ENCODE measurements at places on chromosomes 12 and 14.

DNA sequence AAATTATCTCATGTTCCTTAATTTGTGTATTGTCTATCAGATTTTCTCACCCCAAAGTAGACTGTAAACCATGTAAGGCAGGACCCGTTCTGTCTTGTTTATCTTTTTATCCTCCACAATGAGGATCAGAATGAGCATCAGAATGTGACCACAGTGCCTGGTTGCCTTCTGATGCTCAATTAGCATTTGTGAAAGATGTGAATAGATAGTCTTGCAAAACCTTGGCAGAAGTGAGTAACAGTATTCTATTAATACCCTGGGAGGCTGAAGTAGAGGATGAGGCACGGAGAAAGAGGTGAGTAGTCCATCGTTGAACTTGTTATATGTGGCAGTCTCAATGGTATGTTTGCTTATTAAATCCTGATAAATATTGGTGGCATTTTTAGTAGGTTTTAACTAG, 781.4 kb downstream of the NRXN3 start:
- no peak for DNase-seq

DNA sequence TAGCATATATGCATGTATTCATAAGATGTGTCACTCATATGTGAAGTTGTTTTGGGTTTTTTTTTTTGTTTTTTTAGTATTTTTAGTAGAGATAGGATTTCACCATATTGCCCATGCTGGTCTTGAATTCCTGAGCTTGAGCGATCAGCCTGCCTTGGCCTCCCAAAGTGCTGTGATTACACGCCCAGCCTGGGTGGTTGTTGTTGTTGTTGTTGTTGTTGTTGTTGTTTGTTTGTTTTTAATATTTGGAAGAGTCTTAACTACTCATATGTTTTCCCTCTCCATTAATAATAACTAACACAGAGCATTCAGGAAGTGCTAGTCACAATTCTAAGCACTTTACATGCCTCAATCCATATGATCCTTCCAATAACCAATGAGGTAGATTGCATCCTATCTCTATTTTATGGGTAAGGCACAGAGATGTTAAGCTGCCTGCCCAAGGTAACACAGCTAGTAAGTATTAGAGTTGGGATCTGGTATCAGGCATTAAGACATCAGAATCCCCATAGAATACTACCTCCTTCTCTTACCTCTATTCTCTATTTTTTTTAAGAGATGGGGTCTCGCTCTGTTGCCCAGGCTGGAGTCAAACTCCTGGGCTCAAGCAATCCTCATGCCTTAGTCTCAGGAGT, 27.6 kb downstream of the SLC25A21 start:
- no peak for DNase-seq

- DNase-seq, result no peak
Measured at GRCh38 chr12:627863-628741, 35.1 kb downstream of the NINJ2 start.

DNA sequence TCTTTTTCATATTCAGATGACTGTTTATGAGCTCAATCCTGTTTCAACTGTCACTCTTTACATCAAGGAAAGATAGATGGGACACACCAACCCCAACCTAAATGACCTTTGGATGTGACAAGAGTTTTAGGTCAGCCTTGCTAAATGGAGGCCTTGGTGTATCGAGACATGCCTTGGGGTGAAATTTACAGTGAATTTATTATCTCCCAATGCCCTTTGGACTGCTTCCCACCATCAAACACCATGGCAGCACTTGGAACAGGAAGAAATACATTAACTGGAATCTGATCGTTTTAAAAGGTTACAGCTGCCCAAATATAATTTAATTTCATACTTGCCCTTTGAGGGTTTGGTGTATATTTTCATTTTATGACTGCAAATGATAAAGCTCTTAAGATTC, 327.6 kb downstream of the SOX5 start:
- no peak for DNase-seq

DNA sequence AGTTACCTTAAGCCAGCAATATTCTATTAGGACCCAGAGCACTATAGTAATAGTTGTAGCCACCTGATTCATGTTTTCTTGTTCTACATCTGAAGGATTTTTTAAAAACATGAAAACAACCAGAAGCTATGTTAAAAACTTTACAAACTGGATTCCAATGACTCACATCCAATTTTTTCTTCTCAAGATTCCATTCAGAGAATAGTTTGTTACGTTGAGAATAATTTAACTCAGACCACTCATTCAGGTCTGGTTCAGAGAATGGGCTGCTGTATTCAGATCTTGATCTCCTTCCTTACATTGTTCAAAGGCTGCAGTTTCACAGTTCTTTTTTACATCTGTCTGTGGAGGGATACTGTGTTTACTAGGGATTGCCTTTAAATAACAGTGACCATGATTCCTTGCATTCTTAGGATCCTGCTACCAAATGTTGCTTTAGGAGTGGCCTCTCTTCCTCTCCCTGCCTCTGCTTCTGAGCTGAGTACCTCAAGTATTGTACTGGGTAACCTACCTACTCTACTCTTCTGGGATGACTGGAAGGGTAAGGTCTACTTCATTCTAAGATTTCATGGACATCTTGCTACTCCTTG, 448.0 kb upstream of the FBXO33 start:
- DNase-seq, result no peak

DNA sequence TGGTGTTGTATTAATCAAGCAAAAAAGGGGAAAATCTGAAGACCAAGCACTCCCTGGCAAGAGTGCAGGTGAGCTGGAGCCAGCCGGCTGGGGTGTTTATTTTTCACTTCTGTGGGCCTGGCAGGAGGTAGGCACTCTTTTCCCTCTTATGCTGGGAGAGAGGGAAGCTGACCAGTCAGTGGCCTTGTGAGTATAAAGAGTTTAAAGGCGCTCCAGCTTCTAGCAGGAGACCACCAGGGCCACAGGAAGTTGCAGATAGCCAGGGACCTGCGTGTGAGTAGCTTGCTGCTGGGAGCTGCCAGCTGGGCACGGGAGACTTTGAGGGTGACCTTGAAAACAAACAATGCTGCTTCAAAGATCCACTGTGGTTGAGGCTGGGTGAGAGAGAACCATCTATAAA, 217.4 kb upstream of the PWP1 start:
- DNase-seq, result no peak

GRCh38 chr12:42530284-42530683, 59.3 kb downstream of the PRICKLE1 start:
- DNase-seq, result no peak

DNA sequence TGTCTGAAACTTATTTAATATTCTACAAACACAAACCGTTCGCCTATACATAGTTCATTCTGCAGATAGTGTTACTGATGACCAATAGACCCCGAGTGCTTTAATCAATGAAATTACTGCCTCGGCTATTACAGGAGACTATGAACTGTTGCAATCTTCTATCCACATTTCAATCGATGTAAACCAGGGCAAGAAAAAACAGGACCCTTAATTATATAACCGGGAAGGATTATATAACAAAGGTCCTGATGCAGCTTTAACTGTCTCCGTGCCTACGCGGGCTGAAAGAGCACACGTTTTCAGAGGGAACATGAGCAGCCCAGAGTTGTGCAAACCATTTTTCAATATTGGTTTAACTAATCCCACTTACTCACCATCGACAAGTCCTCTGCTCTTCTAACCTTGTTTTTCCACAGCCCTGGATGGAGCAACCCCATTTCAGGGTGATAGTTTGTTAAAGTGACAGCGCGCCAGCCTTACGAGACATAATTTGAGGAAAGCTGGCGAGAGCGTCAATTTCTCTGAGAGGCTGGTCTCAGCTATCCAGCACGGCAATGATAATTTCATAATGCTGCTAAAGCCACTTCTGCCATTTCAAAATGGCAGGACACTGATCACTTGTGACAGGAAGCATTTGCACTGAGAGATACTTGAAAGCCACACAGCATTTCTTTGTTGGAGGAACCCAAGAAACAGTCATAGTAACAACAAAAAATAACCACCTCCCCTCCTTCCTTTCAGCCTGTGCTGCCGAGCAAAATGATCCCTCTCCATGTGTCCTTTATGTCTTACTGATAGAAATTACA, 184.6 kb downstream of the FOXN3 start:
- DNase-seq, result no peak

DNA sequence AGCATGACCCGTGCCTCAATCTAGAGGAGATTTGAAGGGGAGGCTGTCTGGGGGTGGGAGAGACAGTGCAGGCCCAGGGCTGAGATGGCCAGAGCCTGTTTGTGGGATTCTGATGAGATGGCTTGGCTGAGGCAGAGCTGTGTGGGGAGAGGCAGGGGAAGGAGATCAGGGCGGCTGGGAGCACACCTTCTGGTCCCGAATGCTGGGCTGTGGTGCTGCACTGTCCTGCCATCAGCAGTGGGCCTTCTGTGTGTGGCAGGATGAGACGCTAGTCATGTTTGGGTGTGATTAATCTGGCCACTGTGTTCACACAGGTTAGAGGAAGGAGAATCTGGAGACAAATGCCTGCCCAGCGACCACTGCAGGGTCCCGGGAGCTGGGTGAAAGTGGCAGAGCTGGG, 300.9 kb downstream of the CACNA1C start:
- DNase-seq, result no peak

DNA sequence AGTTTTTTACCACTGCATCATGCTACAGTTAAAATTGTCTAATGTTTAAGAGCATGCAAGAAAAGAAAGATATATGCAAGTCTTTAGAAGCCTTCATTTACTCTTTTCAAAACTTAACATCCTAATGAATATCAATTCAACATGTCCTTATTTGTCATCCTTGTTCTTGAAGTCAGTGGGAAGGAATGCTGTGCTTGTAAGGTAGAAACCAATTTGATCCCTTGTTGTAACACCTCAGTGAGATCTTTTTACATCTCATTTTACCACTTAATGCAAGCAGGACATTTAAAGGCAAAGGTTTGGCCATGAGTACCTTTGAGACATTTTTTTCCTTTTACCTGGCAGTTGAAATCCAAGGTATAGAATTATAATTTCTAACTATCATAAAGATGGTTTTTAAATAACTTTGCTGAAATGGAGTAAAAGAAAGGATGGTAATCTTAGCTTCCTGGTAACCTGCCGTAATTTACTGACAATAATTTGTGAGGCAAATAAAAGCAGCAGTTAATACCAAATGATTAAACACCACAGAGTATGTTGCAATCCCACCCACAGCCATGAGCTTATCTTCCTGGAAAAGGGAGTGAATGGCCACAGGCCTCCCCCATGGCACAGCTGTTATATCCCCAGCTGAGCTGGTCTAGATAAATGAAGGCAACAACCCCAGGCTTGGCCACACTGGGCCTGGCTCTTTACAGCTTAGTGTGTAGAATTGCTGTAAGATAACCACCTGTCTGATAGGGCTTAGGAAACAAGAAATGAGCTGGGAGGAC, 33.2 kb upstream of the STRN3 start:
- DNase-seq, result no peak

DNA sequence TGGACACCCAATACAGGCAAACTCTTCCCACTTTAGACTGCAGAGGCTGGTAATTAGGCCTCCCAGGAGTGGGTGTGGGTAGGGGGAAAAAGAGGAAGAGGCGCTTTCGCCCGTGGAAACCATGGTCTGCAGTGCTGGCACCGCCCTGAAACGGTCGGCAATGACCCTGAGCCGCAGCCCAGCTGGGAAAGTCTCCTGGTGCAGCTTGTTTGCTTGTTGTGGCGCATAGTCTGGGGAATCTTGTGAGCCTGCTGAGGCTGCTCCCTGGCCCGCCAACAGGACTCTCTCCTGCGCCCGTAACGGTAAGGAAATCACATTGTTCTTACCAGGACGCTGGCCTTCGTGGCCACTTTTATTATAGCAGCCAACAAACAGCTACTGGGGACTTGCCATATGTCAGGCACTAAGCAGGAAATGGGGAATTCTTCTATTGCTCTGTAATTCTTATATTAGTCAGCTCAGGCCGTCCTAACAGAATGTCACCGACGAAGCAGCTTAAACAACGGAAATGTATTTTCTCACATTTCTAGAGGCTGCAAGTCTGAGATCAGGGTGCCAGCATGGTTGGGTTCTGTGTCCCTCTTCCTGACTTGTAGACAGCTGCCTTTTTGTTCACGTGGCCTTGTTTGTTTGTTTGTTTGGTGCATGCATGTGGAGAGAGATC, 52.5 kb upstream of the RIN3 start:
- no peak for DNase-seq

DNA sequence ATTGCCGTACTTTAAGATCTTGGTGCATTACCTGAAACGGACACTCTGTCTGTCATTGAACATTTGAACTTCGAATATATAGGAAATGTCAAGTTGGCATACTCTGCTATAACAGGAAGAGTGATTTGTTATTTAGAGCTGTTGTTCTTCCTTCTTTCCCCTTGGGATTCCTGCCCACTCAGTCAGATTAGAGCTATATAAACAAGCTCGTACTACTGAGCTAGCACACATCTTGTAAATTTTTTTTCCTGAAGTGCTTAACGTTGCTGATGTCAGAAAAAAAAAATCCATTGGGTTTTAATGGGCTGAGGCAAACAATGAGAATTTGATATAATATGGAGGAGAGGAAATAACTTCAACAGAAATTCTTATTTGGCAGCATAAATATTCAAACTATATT, 26.8 kb downstream of the RGS6 start:
- DNase-seq, result no peak

DNA sequence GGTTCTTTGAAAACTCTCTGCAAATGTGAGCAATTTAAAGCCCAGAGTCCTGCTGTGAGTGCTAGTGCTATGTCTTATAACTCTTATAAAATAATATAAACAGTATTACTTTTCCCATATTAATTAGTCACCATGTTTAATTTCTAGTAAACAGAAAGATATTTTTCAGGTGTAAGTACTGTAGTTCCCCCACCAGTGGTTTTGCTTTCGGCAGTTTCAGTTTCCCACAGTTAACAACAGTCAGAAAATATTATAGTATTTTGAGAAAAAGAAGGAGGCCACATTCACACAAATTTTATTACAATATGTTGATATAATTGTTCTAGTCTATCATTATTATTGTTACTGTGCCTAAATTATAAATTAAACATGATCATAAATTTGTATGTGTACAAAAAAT, 800.5 kb downstream of the LRFN5 start:
- DNase-seq, result no peak

DNA sequence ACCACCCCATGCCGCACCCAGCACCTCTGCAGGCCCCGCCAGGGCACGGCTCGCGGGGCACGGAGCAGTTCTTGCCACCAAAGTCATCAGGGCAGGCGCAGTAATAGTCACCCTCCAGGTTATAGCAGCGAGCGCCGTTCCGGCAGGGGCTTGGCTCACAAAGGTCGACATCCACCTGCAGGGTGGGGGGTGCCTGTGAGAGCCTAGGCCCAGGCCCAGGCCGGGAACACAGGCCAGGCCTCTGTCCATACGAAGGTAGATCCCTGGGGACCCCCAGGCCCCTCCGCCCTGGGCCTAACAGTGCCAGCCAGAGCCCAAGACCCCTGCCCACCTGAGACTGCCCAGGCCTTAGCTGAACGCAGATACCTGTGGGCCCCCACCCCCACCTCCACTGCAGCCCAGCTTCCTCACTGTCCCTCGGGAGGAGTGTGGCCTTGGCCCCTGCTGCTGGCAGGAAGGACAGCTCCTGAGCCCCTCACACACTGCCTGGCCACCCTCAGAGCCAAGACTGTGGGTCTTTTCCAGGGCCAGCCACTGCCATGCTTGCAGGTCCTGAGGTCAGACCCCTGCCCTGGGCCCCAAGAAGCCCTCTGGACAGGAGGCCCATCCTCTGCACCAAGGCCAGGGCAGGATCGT, 19.3 kb downstream of the JAG2 start:
- no peak for DNase-seq
